Stimulated activated CD8-positive, alpha-beta memory T cell treated with anti-CD3 and anti-CD28 coated beads, Interleukin-4, amount 100 ng/mL, for 48 hours (primary cell): ENCODE measurements at places on chromosomes 16 and 17.

GRCh38 chr16:47229053-47230050 is 85.6 kb upstream of the NETO2 start:
- DNase-seq: no peak

GRCh38 chr16:9077091-9077809 is 14.2 kb upstream of the HAPSTR1 start:
- peak; percentile 68 for DNase-seq

- DNase-seq: no peak
Measured at GRCh38 chr16:50609471-50609870, 61.3 kb downstream of the NKD1 start.

GRCh38 chr16:68351991-68352431 is 41.2 kb downstream of the PRMT7 start:
- DNase-seq: no peak
